Thymus (tissue), 14 donors: ENCODE measurements at places on chromosomes 12 and 14. TPM values are rescaled to one million over a fixed set of nuclear protein-coding genes. Genes with fewer than 3 reads are reported as not detected.
A peak's percentile ranks its signal among the peaks of the same experiment; 100 is the strongest.

DNA sequence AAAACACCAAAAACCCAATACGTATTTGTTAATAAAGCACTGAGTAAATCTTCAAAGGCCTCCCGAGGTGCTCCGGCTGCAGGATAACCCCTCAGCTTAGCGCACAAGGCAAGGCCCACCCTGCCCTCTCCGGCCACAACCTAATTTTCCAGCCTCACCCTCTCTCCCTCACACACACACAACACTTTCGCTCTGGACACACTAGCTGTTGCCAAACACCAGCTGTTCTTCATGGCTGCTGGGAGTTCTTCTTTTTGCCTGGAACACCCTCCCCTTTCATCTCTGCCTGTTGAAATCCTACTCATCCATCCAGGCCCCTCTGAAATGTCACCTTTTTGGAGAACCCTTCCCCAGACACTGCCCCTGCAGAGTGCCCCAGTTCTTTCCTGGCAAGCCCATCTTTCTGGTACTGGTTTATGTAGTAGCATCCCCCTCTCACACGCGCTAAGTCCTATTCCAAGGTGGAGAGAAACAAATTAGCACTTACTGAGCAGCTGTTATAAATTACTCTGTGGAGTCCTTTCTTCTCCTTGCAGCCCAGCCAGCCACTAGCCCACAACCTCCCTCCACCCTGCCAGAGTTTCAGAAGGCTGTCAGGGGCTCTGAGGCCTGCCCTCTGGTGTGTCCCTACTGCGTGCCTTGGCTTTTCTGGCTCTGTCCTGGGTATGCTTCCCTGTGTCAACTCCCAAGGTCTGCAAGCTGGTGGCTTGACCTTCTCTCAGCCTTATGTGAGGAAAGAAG is 805 bp upstream of the CRACR2A start:
- no peak for DNase-seq

DNA sequence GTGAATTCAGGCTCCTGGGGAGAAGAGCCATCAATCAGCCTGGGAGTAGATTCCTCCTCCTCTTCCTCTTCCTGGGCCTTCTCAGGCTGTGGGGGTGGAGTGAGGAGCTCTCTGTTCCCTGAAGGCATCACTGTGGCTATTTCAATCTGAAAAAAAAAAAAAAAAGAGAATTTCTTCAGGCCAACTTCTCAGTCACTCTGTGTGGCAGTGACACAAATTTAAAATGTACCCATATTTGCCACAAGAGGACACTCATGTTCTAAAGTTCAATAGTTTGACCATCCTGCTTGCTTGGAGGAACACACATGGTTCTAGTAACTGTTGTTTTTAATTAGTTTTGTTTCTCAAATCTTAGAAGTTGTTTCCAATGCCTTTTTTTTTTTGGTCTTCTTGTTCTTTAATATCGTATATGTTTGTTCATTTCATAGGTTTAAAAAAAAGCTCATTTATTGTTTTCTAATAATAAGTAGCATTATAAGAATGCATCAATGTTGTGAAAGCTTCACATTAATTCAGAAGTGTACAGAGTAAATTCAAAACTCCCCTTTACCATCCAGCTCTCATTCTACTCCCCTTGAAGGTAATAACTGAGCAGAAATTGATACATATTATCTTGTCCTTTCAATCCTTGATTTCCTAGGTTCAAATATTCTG is 23.3 kb upstream of the CCER1 start:
- no peak for DNase-seq

- no peak for DNase-seq
These were observed 993.3 kb upstream of the TMEM132C start for GRCh38 chr12:127273626-127274025.

DNA sequence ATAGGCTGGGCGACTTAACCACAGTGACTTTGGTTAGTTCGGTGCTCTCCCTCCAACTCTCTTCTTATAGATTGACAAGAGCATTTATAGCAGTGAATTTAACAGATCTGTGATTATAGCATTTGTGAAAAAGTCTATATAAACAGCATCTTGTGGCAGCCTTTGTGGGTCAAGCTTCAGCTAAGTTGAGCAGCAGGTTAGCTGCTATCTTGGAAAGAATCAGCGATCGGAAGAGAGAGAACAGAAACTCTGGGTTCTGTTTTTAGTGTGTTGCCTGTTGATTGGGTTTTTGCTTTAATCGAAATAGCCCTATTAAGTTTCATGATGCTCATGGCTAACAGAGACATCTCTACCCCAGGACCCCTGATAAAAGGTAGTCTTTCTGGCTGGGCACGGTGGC is 20.2 kb downstream of the EVL start:
- DNase-seq, result no peak

DNA sequence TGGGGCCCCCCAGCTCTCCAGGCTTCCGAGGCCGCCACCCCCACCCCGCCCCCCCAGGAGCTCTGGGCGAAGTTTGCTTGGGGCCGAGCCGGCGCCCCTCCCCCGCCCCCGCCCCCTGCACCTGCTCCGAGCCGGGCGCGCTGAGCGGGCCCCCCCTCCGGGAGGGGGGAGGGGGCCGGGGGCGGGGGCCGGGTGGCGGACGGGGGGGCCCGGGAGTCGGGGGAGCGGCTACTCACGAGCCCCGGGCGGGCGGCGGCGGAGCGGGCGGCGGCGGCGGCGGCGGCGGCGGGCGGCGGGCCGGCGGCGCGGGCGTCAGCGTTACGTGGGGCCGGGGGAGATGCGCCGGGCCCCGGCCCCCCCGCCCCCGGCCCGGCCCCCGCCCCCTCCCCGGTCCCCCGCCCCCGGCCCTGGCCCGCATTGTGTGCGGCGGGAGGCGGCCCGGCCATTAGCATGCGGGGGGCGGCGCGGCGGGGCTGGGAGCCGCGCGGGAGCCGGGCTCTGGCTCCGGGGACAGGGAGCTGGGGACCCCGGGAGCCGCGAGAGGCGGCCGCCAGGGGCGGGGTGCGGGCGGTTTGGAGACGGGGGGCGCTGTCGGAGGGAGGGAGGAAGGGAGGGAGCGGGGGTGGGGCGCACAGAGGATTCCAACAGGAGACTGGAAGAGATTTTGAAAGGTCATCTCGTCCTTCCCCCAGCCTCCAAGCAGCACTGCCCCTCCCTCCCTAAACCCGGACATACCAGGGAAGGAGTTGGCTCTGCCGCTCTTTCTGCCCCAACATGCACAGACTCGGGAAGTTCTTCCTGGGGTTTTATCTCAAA is at the start of gene ZNF219:
ZNF219 (minus strand) TSS at position 580 of the 816 bp plus-strand sequence. CDS start 5,064 bp downstream, outside the sequence.
- peak; percentile 75 for DNase-seq

GRCh38 chr12:14400599-14400998 is 35.1 kb downstream of the ATF7IP start:
- no peak for DNase-seq

DNA sequence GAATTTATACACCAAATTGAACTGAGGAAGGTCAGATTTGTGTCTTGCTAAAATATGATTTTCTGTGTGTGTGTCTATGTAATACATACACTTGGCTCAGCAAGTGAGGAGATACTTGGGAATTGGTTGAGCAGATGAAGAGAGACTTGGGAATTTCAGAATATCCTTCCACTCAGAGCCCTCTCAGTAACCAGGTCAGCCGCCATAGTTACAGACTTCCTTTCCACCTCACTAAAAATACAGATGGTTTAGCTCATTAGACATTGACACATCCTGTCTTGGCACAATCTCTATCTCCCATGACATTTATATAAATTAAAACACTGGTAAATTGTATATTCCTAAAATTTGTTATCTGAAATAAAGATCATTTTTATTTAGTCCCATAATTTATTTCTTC is 15.9 kb downstream of the PIK3C2G start:
- DNase-seq, result no peak

DNA sequence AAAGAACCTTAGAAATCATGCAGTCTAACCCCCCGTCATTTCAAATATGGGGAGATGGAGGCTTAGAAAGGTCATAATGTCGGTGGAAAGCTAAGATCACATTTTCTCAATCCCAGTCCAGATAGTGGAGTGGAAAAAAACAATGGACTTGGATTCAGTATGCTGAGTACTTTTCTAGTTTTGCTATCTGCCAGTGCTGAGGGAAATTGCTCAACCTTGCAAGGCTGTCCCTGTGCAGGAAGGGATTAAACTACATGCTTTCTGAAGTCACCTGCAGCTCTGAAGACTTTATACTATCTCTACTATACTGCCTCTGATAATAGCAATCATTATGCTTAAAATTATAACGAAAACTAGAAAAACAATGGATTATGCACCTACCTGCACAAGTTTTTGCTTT is 272.8 kb downstream of the LRIG3 start:
- DNase-seq, result no peak

The IL26 gene
- total RNA-seq, result not detected

The KIF5A gene
- total RNA-seq, result 0.05 TPM

The KRT72 gene
- total RNA-seq, result 0.33 TPM

The HHIPL1 gene
- total RNA-seq, result 0.33 TPM
